Fibroblast of lung (primary cell): ENCODE measurements at places on chromosomes 12 and 14. TPM values are rescaled to one million over a fixed set of nuclear protein-coding genes. Genes with fewer than 3 reads are reported as not detected.
A peak's percentile ranks its signal among the peaks of the same experiment; 100 is the strongest.

GRCh38 chr14:74575936-74576335 lies 36.1 kb downstream of the LTBP2 start:
- no peak for DNase-seq
- H3K4me1 ChIP-seq, result peaks cover 56% of the 10 kb centered on the region
- H3K27ac ChIP-seq, result peak overlapping the region; percentile 97
- peaks cover 13% of the 10 kb centered on the region for H3K36me3 ChIP-seq

GRCh38 chr12:53757101-53757770 lies 5.5 kb upstream of the CISTR start:
- peak; percentile 69 for DNase-seq
- no peaks in the 10 kb centered on the region for H3K36me3 ChIP-seq
- no peak overlapping the region for H3K4me3 ChIP-seq
- H3K27me3 ChIP-seq, result peaks cover 59% of the 10 kb centered on the region

The CLEC7A gene
- total RNA-seq, result not detected in 2 replicates

GRCh38 chr12:117685110-117685926 lies 283.5 kb downstream of the KSR2 start:
- H3K27me3 ChIP-seq, result no peaks in the 10 kb centered on the region
- no peak overlapping the region for H3K27ac ChIP-seq
- H3K4me3 ChIP-seq, result no peak overlapping the region
- H3K36me3 ChIP-seq, result no peaks in the 10 kb centered on the region
- peaks cover 10% of the 10 kb centered on the region for H3K4me1 ChIP-seq
- no peak for DNase-seq

GRCh38 chr12:82673698-82674097 lies 13.0 kb upstream of the TMTC2 start:
- H3K4me1 ChIP-seq, result no peaks in the 10 kb centered on the region
- no peaks in the 10 kb centered on the region for H3K27me3 ChIP-seq
- H3K4me3 ChIP-seq, result no peak overlapping the region
- no peak overlapping the region for H3K27ac ChIP-seq

DNA sequence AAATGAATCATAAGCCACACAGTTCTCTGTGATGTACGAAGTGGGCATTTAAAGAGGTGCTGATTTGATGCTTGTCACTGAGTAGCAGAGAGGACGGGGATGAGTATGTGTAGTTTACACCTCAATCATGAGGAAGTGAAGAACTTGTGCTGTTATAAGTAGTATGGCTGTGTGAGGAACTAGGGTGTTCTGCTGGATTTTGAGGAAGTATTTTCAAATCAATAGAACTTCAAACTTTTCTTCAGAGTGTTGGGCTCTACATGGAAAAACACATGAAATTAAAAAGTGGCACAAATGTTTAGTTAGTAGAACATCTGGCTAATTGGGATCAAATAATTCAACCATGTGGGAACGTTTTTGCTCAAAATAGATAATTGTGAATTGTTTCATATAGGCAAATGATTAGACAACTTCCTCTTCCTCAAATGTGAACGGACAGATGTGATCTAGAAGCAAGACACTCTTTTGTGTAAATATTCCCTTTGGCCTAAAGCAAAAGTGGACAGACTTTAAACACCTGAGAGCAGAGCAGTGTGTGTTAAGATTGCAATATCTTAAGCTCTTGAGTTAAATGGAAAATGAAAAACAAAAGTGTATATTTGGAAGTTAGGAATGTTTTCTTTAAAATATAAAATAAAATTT lies 168.5 kb downstream of the NAV3 start:
- no peak overlapping the region for H3K4me3 ChIP-seq
- peaks cover 4% of the 10 kb centered on the region for H3K4me1 ChIP-seq
- H3K36me3 ChIP-seq, result no peaks in the 10 kb centered on the region
- no peak for DNase-seq
- no peaks in the 10 kb centered on the region for H3K27me3 ChIP-seq

DNA sequence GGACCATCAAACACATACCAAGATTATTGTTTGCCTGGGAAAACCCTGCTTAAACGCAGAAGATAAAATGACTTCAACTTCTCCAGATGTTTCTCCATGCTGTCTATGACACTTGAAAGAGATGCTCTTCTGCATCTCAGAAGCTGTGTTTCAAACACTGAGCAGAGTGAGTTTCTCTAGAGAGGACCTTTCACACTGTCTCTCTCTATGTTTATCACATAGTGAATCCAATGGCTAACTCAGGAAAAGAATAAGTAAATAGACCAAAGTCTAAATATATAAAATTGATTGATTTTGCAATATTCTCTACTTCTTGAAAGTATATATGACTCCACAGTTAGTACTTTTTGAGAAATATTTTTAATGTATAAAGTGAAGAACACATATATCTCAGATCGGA lies 325.6 kb upstream of the USP15 start:
- no peak overlapping the region for H3K27ac ChIP-seq
- no peaks in the 10 kb centered on the region for H3K27me3 ChIP-seq
- no peaks in the 10 kb centered on the region for H3K36me3 ChIP-seq
- H3K4me3 ChIP-seq, result no peak overlapping the region

GRCh38 chr12:100348657-100349454 lies 8.0 kb upstream of the SLC17A8 start:
- no peak overlapping the region for H3K4me3 ChIP-seq
- no peaks in the 10 kb centered on the region for H3K27me3 ChIP-seq
- H3K27ac ChIP-seq, result no peak overlapping the region
- DNase-seq, result peak; percentile 21

The IL31 gene
- total RNA-seq, result not detected in 2 replicates

- H3K4me1 ChIP-seq, result no peaks in the 10 kb centered on the region
- no peaks in the 10 kb centered on the region for H3K27me3 ChIP-seq
- peak overlapping the region; percentile 94 for H3K4me3 ChIP-seq
- H3K27ac ChIP-seq, result peak overlapping the region; percentile 96
- peaks cover 1% of the 10 kb centered on the region for H3K36me3 ChIP-seq
- DNase-seq, result peak; percentile 71
Measured at GRCh38 chr12:71662849-71663560, 643 bp downstream of the ZFC3H1 start.

- no peaks in the 10 kb centered on the region for H3K4me1 ChIP-seq
- peaks cover 20% of the 10 kb centered on the region for H3K27me3 ChIP-seq
- H3K4me3 ChIP-seq, result no peak overlapping the region
- DNase-seq, result no peak
- H3K36me3 ChIP-seq, result no peaks in the 10 kb centered on the region
- H3K27ac ChIP-seq, result no peak overlapping the region
Measured at GRCh38 chr14:99267381-99267780, 4.6 kb downstream of the BCL11B start.

The GNB3 gene
- total RNA-seq, result 1.3 and 1.7 TPM in 2 replicates

DNA sequence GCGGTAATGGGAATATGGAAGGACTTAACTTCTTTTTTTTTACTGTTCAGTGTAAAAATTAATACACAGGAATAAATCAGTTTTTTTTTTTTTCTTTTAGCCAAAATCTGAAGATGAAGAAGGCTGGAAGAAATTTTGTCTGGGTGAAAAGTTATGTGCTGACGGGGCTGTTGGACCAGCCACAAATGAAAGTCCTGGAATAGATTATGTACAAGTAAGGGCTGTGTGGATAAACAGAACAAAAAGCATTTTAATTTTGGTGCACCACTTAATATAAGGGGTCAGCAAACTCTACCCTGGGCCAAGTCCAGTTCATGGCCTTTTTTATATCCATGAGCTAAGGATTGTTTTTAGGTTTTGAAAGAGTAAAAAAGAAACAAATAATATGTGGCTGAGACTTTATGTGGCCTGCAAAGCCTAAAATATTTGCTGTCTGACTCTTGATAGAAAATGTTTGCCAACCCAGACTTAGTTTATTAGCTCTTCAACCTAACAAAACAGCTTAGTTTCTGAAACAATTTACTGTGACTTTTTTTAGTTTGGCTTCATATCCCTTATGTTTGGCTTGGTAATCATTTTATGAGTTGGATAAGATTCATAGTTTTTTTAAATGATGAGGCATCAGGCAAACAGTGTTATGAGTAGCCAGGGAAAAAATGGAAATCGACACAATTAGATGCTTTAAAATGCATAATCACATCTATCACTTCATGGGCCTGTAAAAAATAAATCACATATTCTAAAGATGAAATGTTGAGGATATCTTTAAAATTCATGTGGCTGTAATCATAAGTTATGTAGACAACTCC lies 8.4 kb downstream of the GEMIN2 start:
- H3K36me3 ChIP-seq, result no peaks in the 10 kb centered on the region
- H3K4me3 ChIP-seq, result no peak overlapping the region
- H3K4me1 ChIP-seq, result no peaks in the 10 kb centered on the region
- H3K27ac ChIP-seq, result no peak overlapping the region

- H3K4me1 ChIP-seq, result no peaks in the 10 kb centered on the region
- peaks cover 4% of the 10 kb centered on the region for H3K27me3 ChIP-seq
- no peak for DNase-seq
Measured at GRCh38 chr14:100788942-100789341, 37.0 kb upstream of the MEG3 start.

DNA sequence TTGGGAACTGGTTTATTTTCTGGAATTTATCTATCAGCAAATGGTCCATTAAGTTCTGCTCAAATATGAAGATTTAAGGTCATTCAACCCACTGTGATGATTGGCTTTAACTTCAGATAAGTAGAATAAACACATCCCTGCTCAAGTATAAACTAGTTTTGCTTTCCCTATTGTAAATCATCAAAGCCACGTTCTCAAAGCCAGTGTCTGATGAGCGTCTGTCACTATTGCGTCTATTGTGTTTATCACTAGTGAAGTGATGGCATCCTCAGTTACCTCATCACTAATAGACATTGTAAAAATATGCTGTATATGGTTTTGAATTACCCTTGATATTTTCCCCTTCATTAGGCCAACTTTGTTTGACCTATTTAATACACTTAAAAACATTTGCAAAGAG lies 351.3 kb downstream of the BCAT1 start:
- H3K27me3 ChIP-seq, result no peaks in the 10 kb centered on the region
- no peak for DNase-seq
- no peak overlapping the region for H3K4me3 ChIP-seq
- peaks cover 9% of the 10 kb centered on the region for H3K4me1 ChIP-seq
- H3K27ac ChIP-seq, result no peak overlapping the region

DNA sequence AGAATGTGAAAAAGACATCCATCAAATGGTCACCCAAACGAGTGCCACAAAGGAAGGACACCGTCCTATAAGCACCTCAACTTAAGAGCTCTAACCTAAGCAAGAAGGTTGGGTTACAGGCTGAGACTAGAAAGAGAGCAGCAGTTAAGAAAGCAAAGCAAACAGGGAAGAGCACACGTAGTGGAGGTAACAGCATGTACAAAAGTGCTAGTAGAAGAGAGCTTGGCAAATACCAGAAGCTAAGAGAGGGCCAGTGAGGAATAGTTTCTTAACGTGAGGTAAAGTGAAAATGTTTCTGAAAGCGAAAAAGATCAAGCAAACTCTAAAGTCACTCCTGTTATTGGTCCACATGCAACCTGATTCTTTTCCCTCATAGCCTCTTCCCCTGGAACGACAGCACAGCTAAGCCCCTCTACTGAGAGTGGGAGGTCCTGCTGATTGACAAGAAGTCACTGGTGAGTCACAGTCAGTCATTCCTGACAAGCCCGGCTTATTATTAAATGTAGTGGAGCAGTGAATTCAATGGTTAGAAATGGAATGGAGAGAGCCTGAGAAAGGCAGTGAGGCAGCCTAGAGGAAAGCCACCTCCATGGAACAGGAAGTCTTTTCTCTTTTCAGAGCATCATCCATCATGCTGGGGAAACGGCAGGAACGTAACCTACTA lies 204.4 kb downstream of the SLC25A21 start:
- no peaks in the 10 kb centered on the region for H3K27me3 ChIP-seq
- H3K4me3 ChIP-seq, result no peak overlapping the region
- no peak overlapping the region for H3K27ac ChIP-seq
- H3K4me1 ChIP-seq, result no peaks in the 10 kb centered on the region

- no peaks in the 10 kb centered on the region for H3K4me1 ChIP-seq
- no peaks in the 10 kb centered on the region for H3K36me3 ChIP-seq
- no peaks in the 10 kb centered on the region for H3K27me3 ChIP-seq
- no peak overlapping the region for H3K27ac ChIP-seq
Measured at GRCh38 chr12:116094475-116094874, 183.0 kb downstream of the MED13L start.

DNA sequence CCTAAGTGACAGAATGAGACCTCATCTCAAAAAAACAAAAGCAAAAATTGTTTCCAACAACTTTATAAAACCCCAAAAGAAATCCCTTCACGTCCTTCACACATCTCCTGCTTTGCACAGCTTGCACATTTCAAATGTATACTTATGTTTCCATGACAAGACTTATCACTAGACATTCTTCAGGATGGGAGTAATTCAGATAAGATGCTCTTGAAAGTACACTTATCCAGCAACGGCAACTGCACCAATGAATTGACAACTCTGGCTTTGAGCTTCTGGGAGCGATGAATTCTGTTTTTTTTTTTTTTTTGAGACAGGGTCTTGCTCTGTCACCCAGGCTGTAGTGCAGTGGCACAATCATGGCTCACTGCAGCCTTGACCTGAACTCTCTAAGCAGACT lies 30.8 kb upstream of the AKAP5 start:
- peaks cover 7% of the 10 kb centered on the region for H3K36me3 ChIP-seq
- peaks cover 8% of the 10 kb centered on the region for H3K4me1 ChIP-seq
- H3K27me3 ChIP-seq, result no peaks in the 10 kb centered on the region

DNA sequence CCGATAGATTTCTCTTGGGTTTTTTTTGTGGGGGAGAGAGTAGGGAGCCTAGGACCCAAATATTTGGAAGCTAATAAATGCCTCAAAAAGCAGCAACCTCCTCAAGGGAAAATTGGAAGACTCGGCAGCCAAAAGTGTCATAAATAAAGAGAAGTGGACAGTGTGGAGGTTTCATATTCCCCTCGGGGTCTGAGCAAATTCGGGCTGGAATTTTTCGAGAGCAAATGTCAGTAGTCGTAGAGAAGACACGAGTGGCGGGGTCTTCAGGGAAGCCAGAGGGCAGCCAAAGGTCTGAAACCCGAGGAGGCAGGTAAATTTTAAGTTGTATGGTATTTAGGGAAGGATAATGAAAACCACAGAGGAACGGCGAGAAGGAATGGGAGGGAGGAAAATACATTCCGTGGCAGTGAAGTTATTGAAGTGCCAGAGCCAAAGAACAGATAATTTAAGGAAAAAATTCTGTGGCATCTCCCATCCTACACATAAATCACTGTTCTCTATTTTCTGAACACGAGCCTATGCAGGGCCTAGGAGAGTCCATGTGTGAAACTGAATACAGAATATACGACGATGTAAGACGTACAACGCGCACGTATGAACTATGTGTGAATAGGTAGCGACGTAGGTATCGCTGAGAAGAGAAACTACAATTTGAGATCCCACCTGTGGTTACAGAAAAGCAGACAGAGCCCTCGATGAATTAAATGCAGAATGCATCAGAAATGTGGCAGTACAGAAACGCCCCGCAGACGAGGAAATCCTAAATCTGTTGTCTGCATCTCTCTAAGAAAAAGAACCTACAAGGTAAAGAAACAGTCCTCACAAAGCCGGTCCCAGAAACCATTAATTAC lies 12.9 kb downstream of the BCL11B start:
- no peaks in the 10 kb centered on the region for H3K4me1 ChIP-seq
- H3K27ac ChIP-seq, result no peak overlapping the region
- H3K36me3 ChIP-seq, result no peaks in the 10 kb centered on the region
- DNase-seq, result no peak
- H3K27me3 ChIP-seq, result no peaks in the 10 kb centered on the region
- H3K4me3 ChIP-seq, result no peak overlapping the region

- no peaks in the 10 kb centered on the region for H3K27me3 ChIP-seq
- no peak overlapping the region for H3K27ac ChIP-seq
- H3K4me1 ChIP-seq, result no peaks in the 10 kb centered on the region
- H3K4me3 ChIP-seq, result no peak overlapping the region
Measured at GRCh38 chr12:68291396-68292036, 38.1 kb upstream of the IL22 start.

The ARID4A gene
- 10.3 and 12.1 TPM in 2 replicates for total RNA-seq
